ENCODE measurements at places on chromosomes 12 and 14.

DNA sequence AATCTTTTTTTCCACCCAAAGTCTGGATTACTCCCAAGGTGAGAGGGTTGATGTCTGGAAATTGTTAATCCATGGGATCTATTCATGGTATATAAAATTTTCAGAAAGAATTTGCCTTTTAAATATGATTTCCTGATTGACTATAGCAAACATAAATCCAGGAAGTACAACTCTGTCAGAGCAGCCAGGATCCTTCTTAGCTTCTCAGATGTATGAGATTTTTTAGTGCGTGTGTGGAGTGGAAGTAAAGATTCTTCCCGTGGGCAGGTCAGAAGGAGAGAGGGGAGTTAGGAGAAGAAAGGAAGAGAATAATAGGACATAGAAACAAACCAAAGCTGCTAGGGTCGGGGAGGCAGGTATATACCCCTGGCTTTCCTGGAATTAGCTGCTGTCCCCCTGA is 159.3 kb downstream of the FBXL14 start:
- no peak for DNase-seq

DNA sequence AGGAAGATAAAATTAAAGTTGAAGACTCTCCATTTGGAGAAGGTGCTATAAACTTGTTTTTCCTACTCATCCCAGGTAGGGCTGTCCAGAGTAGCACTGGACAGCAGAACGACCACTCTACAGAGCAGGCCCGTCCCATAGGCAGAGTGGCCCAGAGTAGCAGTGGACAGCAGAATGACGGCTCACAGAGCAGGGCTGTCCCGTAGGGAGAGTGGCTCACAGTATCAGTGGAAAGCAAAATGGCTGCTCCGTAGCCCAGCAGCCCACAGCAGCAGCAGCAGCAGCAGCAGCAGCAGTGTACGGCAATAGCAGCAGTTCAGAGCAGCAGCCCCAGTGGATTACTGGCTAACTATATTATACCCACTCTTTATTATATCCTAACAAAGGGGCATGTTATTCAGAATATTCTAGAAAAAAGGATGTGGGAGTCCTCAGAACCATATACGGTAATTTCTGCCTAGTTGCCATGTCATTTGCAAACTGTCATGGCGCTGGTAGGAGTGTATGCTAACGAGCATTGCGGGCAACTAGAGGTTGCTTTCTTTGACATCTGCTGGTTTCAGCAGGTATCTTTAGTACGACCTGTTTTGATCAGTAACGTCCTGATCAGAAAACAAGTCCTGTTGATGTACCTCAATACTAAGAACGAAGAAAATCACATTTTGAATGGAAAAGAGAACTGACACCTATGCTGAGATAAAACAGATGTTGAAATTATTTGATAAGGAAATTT is 567.3 kb downstream of the SLC16A7 start:
- DNase-seq, result no peak

- DNase-seq, result no peak
Observed at GRCh38 chr12:109766251-109766778, 52.7 kb downstream of the FAM222A start.

GRCh38 chr12:127767656-127768055 is 499.3 kb upstream of the TMEM132C start:
- no peak for DNase-seq

DNA sequence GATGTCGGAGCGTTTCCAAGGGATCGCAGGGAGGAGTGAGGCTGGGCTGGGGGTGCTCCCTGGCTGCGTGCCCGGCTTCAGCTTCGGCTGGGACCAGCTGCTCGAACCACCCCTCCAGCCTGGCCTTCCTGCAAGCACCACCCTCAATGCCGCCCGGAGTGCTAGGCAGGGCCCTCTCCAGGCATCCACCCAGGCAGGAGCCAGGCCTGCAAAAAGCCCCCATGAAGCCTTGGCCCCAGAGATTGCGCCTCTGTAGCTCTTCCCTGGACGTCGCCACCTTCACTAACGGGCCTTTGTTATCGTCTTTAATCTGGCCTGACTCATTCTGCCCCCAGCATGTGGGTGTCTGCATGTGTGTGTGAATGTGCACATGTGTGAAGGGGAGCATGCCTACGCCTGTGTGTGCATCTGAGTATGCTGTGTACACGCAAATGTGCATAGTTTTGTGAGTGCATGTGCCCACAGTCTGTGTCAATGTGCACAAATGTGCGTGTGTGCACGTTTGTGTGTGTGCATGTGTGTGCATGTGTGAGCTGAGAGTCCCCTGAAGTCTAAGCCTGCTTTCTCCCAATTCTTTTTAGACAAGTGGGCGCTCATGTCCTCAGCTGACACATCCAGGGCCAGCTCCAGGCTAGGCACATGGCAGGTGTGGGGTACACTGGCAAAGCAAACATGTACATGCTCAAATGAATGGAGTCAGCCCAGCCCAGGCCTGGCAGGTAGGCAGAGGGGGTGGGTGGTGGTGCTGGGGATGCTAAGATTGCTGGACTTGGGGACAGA is 195.4 kb upstream of the C14orf180 start:
- no peak for DNase-seq

- DNase-seq, result no peak
Observed at GRCh38 chr12:132160601-132161035, 16.4 kb downstream of the NOC4L start.

DNA sequence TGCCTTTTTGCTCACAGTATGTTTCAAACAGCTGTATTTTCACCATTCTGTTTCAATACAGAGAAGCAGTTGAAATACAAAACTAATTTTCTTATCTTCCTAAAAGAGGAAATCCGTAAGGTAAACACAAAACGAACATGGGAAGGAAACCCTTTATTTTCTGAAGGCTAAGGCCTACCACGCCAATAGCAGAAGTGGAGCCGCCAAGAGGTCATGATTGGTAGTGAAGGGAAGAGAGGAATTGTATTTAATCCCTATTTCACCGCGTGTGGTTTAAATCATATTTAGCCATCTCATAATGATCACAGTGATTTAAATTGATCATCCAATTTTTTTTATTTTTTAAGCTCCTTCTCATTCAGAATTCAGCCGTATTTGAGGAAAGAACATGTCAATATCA is 398.2 kb downstream of the PRKD1 start:
- DNase-seq, result no peak

All from hypothalamus (tissue), 51 donors.